ENCODE measurements at places on chromosomes 12 and 14. TPM values are rescaled to one million over a fixed set of nuclear protein-coding genes. Genes with fewer than 3 reads are reported as not detected.

Gene FAM90A1
- total RNA-seq = 0.11 TPM

Gene ADGRD1
- total RNA-seq = 0.11 TPM

Gene A2ML1
- total RNA-seq = not detected

Gene MYF6
- total RNA-seq = 0.11 TPM

Gene PRB2
- not detected for total RNA-seq

Gene EPYC
- total RNA-seq = not detected

Gene TAS2R50
- total RNA-seq = 3.5 TPM

Gene CDKN3
- total RNA-seq = 42.2 TPM

Gene FANCM
- 6.2 TPM for total RNA-seq

Gene CCDC196
- total RNA-seq = not detected

Gene FGF6
- not detected for total RNA-seq

Gene RNU4-1
- total RNA-seq = under 0.01 TPM

Gene GNB3
- 3.7 TPM for total RNA-seq

Gene DICER1
- total RNA-seq = 31.3 TPM

Gene MOAP1
- total RNA-seq = 11.3 TPM

Gene KCNH3
- total RNA-seq = not detected

Gene CLEC4E
- total RNA-seq = not detected

Gene C12orf50
- not detected for total RNA-seq

Gene C14orf119
- total RNA-seq = 40.9 TPM

Gene SYNJ2BP
- 17.2 TPM for total RNA-seq

Gene NT5DC3
- total RNA-seq = 27.6 TPM

All from uterine smooth muscle cell (primary cell).